Lung (tissue), 17 donors: ENCODE measurements at places on chromosomes 12 and 14. TPM values are rescaled to one million over a fixed set of nuclear protein-coding genes. Genes with fewer than 3 reads are reported as not detected.

DNA sequence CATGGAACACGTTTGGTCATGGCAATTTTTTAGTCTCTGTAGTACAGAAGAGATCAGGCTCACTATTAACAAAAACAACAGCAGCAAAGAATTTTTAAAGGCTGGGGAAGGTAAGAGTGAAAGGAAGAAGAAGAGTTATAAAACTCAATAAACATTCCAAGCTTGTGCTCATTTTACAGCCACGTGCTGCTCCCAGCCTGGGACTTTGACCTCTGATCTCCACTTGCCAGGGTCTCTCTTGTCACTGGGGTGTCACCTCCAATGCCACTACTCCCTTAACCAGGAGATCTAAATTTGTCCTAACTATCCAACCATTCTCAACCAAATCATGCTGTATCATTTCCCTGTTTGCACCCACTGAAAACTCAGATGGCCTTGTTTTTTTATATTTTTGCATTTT lies 605.1 kb downstream of the VRK1 start:
- H3K27me3 ChIP-seq, result no peaks in the 10 kb centered on the region
- H3K36me3 ChIP-seq, result no peaks in the 10 kb centered on the region
- H3K27ac ChIP-seq, result no peak overlapping the region
- H3K4me1 ChIP-seq, result no peaks in the 10 kb centered on the region
- no peak overlapping the region for H3K4me3 ChIP-seq

GRCh38 chr14:33026850-33027430 lies 88.3 kb downstream of the NPAS3 start:
- no peak overlapping the region for H3K4me3 ChIP-seq
- H3K27ac ChIP-seq, result no peak overlapping the region

DNA sequence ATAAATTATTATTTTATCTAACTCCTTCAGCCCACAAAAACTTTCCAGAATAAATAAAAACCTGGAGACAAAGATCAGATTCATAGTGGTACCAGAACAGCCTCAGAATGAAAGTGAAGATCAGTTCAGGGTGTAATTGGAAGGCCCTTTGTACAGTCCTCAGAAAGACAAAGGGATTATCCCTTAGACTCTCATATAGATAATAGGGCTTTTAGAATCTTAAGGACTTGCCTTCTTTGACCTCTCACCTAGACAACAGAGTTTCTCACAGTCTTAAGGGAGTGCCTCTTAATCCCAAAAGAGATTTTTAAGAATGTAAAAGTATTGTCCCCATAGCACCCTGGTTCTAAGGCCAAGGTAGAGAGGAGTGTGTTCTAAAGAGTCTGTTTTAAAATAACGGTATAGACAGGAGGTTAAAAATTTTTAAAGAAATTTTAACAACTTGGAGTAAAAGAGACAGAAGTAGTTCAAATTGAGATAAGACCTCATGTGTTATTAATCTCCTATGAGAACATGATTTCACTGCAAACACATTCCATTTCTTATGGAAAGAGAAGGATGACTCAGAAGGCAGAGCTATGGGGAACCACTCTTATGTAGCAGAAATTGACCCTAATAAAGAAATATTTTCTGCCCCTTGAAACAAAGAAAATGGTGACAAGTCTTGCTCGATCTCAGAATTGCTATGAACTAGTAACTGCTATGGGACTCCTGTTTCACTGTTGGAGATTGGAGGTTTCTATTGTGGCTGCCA lies 24.2 kb upstream of the NOVA1 start:
- no peak overlapping the region for H3K4me3 ChIP-seq
- no peaks in the 10 kb centered on the region for H3K27me3 ChIP-seq
- H3K27ac ChIP-seq, result no peak overlapping the region
- no peak for DNase-seq
- H3K36me3 ChIP-seq, result no peaks in the 10 kb centered on the region

GRCh38 chr14:37594971-37595808 lies at the start of the genes FOXA1 and TTC6:
Gene FOXA1 (minus strand): TSS chr14:37595249. CDS start chr14:37594972, 277 bp downstream.
Gene TTC6 (plus strand): TSS chr14:37595629. CDS start chr14:37622065, 26,436 bp downstream.
- H3K36me3 ChIP-seq, result no peaks in the 10 kb centered on the region
- no peak within 1 kb of the TSS for H3K27ac ChIP-seq
- peak within 1 kb of the TSS; percentile 56 for H3K4me3 ChIP-seq
- peaks cover 77% of the 10 kb centered on the region for H3K27me3 ChIP-seq
- peaks cover 17% of the 10 kb centered on the region for H3K4me1 ChIP-seq
- peak; percentile 84 for DNase-seq

DNA sequence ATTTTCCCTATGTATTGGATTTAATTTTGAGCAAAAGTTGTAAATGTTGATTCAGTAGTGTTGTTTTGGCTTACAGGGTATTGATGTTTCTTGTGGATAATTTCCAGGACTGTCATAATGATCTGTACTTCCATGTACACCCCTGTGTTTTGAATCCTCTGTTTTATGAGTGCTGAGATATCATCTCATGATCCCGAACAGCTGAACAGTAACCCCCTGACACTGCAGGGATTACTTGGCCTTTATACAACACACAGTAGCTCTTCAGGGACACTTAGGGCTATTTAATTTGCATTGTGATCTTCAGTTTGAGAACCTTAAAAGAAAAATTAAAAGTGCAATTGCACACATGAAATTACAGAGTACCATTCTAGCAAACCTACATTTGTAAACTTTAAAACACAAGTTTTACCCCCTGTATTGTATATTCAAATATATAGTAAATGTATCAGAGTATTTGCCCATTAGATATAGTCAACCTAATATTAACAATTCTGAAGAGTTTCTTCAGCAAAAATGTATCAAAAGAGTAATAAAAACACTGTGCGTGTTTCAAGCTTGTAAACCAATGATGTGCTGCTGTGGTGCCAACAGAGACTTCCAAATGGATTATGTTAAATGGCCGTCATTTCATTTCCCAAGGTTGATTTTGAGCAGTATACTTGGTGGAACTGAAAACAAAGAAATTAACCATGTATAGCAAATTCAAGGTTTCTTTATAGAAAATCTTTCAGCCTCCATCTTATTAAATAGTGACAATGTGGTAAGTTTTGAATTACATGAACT lies 27.9 kb upstream of the MYF6 start:
- no peaks in the 10 kb centered on the region for H3K36me3 ChIP-seq
- DNase-seq, result no peak
- H3K4me1 ChIP-seq, result no peaks in the 10 kb centered on the region
- H3K27ac ChIP-seq, result no peak overlapping the region

DNA sequence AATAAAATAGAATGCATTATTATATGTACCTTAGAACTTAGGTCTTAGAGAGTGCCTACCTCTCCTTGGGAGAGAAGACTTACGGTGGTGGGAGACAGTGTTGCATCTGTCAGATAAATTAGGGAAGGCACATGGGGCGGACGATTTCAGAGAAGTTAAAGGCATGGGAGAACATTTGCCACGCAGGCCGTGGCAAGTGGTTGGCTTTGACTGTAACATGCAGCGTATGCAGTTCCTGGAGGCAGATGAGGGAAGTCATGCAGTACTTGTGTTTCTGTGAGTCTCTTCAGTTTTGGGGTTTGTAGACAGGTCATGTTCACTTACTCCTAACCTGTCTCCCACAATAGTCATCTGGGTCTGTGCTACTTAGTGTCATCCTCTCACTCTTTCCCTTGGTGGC lies 43.6 kb downstream of the ETV6 start:
- no peak overlapping the region for H3K27ac ChIP-seq
- peaks cover 4% of the 10 kb centered on the region for H3K36me3 ChIP-seq
- no peak for DNase-seq
- no peak overlapping the region for H3K4me3 ChIP-seq
- H3K27me3 ChIP-seq, result no peaks in the 10 kb centered on the region
- peaks cover 7% of the 10 kb centered on the region for H3K4me1 ChIP-seq

- H3K27me3 ChIP-seq, result no peaks in the 10 kb centered on the region
- peaks cover 2% of the 10 kb centered on the region for H3K4me1 ChIP-seq
- no peak overlapping the region for H3K4me3 ChIP-seq
Observed at GRCh38 chr12:31370531-31371255, 44.7 kb upstream of the SINHCAF start.

DNA sequence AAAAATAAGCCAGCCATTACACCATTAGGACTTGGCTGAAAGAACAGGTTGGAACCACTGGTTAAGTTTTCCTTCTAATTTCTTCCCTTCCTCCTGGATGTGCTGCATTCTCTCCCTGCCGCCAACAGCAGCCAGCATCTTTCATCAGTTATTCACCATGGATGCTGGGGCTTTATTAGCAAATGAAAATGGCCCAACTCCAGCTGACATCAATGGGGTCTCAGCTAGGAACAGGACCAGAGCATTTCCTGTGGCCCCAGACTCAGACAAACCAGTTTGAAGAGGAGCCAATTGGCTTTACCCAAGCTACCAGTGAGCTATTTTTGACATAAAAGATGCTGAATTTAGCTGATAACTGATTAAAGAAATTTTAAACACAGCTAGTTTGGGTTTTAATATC lies 26.0 kb upstream of the TBX5 start:
- H3K4me1 ChIP-seq, result peaks cover 14% of the 10 kb centered on the region
- no peak overlapping the region for H3K27ac ChIP-seq
- H3K27me3 ChIP-seq, result no peaks in the 10 kb centered on the region
- DNase-seq, result peak; percentile 92

GRCh38 chr12:43337571-43338444 lies 214.2 kb downstream of the ADAMTS20 start:
- H3K4me3 ChIP-seq, result no peak overlapping the region
- H3K27ac ChIP-seq, result no peak overlapping the region
- H3K4me1 ChIP-seq, result peaks cover 7% of the 10 kb centered on the region
- H3K36me3 ChIP-seq, result no peaks in the 10 kb centered on the region

- peaks cover 17% of the 10 kb centered on the region for H3K4me1 ChIP-seq
- no peaks in the 10 kb centered on the region for H3K36me3 ChIP-seq
- DNase-seq, result peak; percentile 46
Observed at GRCh38 chr12:51922762-51923505, 15.6 kb downstream of the ACVRL1 start.

- no peaks in the 10 kb centered on the region for H3K36me3 ChIP-seq
- no peak overlapping the region for H3K27ac ChIP-seq
- H3K4me1 ChIP-seq, result no peaks in the 10 kb centered on the region
- H3K27me3 ChIP-seq, result no peaks in the 10 kb centered on the region
- DNase-seq, result no peak
Observed at GRCh38 chr12:91205811-91206210, 23.2 kb upstream of the DCN start.

GRCh38 chr12:30707613-30708342 lies 12.1 kb upstream of the IPO8 start:
- no peak for DNase-seq
- no peak overlapping the region for H3K27ac ChIP-seq
- no peaks in the 10 kb centered on the region for H3K27me3 ChIP-seq

DNA sequence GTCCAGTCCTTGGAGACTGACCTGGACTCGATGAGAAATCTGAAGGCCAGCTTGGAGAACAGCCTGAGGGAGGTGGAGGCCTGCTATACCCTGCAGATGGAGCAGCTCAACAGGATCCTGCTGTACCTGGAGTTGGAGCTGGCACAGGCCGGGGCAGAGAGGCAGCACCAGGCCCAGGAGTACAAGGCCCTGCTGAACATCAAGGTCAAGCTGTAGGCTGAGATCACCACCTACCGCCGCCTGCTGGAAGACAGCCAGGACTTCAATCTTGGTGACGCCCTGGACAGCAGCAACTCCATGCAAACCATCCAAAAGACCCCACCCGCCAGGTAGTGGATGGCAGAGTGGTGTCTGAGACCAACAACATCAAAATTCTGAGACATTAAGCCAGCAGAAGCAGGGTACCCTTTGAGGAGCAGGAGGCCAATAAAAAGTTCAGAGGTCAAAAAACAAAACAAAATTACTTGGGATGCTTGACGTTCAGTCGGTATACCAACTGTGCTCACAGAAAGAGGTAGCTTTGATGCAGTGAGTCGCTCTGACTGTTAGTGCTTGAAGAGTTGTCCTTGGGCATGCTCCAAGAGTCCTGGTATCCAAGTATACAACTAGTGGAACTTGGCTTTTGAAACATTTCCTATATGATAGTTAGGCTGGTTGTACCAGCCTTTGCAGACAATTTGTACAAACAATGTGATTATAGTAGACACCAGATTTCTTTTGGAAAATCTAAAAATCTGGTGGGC lies 4.8 kb downstream of the MED6 start:
- no peak overlapping the region for H3K27ac ChIP-seq
- H3K4me1 ChIP-seq, result peaks cover 12% of the 10 kb centered on the region
- no peak for DNase-seq
- no peak overlapping the region for H3K4me3 ChIP-seq

DNA sequence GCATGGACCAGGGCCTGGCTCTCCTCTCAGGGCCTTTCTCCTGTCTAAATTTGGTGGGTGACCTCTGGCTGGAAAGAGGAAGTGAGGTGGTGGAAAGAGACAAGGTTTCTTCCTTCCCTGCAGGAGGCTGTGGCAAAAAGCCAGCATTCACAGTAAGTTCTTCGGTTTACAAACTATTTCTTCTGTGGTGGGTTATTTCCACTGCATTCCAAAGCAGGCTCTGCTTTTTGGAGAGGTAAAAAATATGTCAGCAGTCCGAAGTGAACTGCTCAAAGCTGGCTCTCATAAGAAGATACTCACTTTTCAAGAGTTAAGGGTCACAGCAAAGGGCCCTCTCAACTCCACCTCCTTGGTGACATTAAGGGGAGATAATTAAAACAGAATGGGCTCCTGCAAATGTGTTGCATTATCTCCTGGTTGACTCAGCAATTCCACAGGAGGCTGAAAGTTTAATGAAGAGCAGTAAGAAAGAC lies 48.9 kb upstream of the POC1B start:
- H3K4me1 ChIP-seq, result peaks cover 18% of the 10 kb centered on the region
- H3K27ac ChIP-seq, result no peak overlapping the region
- no peak overlapping the region for H3K4me3 ChIP-seq
- peak; percentile 58 for DNase-seq
- no peaks in the 10 kb centered on the region for H3K36me3 ChIP-seq

DNA sequence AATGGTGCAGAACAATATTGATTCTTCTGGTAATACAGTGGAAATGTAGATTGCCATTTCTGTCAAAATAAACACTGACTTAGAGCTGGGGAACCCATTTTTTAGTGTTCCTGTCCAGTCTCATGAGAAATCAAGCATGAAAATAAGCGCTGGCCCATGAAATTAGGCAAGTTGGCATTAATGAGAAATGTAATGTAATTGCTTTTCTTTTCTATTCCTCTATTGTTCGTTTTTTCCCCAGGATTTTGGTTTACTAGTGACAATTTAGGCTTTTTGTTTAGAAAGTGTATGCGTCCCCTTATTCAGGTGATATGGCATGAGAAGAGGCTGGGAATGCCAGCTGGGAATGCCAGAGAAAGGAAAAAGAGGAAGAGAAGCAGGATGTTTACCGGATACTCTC lies 64.4 kb upstream of the KICS2 start:
- H3K36me3 ChIP-seq, result no peaks in the 10 kb centered on the region
- H3K4me1 ChIP-seq, result no peaks in the 10 kb centered on the region
- H3K27ac ChIP-seq, result no peak overlapping the region

- no peak overlapping the region for H3K4me3 ChIP-seq
- H3K4me1 ChIP-seq, result no peaks in the 10 kb centered on the region
- H3K36me3 ChIP-seq, result no peaks in the 10 kb centered on the region
- no peak overlapping the region for H3K27ac ChIP-seq
- DNase-seq, result no peak
Observed at GRCh38 chr14:36905272-36905888, 243.7 kb downstream of the PAX9 start.

GRCh38 chr12:14893506-14894250 lies 8.0 kb upstream of the MGP start:
- peaks cover 5% of the 10 kb centered on the region for H3K4me1 ChIP-seq
- peak; percentile 67 for DNase-seq

Gene ZDHHC22
- total RNA-seq, result not detected

Gene CCDC197
- total RNA-seq, result not detected

Gene KERA
- total RNA-seq, result not detected

Gene POC1B
- 32.6 TPM for total RNA-seq

Gene COCH
- 0.31 TPM for total RNA-seq
